ENCODE measurements at places on chromosomes 1 and 21.
A peak's percentile ranks its signal among the peaks of the same experiment; 100 is the strongest.

- H3K4me3 ChIP-seq = peak overlapping the region; percentile 78
- H3K4me1 ChIP-seq = peaks cover 3% of the 10 kb centered on the region
- no peaks in the 10 kb centered on the region for H3K27me3 ChIP-seq
- H3K27ac ChIP-seq = peak overlapping the region; percentile 78
- H3K36me3 ChIP-seq = peaks cover 16% of the 10 kb centered on the region
- peak; percentile 22 for DNase-seq
Measured at GRCh38 chr1:155309423-155310021, 856 bp downstream of the FDPS start.

DNA sequence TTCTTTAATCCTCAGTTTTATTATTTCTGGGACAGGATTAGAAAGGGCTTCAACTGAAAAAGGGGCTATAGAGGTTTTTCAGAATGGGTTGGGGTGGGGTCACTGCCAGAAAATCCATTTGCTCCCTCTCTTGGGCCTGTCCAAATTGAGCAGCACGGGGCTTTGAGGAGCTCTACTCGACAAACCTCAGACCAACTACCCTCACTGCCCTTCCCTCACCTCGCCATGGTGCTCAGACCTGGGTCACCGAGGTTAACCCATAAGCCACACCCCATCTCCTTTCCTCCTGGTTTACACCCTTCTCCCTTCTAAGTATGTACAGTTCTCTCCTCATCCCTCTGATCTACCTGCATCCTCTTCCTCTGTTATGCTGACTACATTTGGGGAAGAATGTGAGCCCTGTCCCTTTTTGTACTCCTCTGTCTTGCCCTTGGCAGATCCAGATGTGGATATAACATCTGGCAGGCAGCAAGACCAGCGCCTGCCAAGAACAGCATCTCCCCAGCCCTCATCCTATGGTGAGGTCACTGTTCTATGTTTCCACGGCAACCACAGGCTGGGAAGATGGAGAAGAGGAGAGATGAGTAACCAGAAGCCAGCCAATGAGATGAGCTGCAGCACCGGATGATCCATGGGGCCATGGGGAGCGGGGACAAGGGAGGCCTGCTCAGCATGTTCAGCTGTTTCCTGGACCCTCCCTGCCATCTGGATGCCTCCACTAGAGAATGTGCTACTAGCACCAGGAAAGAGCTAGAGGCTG lies 3.7 kb upstream of the FABP3 start:
- no peaks in the 10 kb centered on the region for H3K36me3 ChIP-seq
- H3K4me1 ChIP-seq = peaks cover 36% of the 10 kb centered on the region
- DNase-seq = peak; percentile 97
- no peak overlapping the region for H3K4me3 ChIP-seq
- no peak overlapping the region for H3K27ac ChIP-seq

GRCh38 chr1:219081943-219082925 lies 91.4 kb upstream of the LYPLAL1 start:
- no peak for DNase-seq
- no peaks in the 10 kb centered on the region for H3K4me1 ChIP-seq
- H3K27me3 ChIP-seq = no peaks in the 10 kb centered on the region
- H3K4me3 ChIP-seq = no peak overlapping the region
- H3K27ac ChIP-seq = no peak overlapping the region
- no peaks in the 10 kb centered on the region for H3K36me3 ChIP-seq

DNA sequence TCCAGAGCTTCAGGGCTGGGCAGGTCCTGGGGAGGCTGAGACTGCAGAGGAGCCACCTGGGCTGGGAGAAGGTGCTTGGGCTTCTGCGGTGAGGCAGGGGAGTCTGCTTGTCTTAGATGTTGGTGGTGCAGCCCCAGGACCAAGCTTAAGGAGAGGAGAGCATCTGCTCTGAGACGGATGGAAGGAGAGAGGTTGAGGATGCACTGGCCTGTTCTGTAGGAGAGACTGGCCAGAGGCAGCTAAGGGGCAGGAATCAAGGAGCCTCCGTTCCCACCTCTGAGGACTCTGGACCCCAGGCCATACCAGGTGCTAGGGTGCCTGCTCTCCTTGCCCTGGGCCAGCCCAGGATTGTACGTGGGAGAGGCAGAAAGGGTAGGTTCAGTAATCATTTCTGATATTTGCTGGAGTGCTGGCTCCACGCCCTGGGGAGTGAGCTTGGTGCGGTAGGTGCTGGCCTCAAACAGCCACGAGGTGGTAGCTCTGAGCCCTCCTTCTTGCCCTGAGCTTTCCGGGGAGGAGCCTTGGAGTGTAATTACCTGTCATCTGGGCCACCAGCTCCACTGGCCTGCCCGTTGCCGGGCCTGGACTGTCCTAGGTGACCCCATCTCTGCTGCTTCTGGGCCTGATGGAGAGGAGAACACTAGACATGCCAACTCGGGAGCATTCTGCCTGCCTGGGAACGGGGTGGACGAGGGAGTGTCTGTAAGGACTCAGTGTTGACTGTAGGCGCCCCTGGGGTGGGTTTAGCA lies 9.3 kb downstream of the MYBPH start:
- H3K4me1 ChIP-seq = no peaks in the 10 kb centered on the region
- H3K27me3 ChIP-seq = no peaks in the 10 kb centered on the region
- no peak for DNase-seq
- peaks cover 46% of the 10 kb centered on the region for H3K36me3 ChIP-seq
- no peak overlapping the region for H3K4me3 ChIP-seq
- H3K27ac ChIP-seq = no peak overlapping the region

DNA sequence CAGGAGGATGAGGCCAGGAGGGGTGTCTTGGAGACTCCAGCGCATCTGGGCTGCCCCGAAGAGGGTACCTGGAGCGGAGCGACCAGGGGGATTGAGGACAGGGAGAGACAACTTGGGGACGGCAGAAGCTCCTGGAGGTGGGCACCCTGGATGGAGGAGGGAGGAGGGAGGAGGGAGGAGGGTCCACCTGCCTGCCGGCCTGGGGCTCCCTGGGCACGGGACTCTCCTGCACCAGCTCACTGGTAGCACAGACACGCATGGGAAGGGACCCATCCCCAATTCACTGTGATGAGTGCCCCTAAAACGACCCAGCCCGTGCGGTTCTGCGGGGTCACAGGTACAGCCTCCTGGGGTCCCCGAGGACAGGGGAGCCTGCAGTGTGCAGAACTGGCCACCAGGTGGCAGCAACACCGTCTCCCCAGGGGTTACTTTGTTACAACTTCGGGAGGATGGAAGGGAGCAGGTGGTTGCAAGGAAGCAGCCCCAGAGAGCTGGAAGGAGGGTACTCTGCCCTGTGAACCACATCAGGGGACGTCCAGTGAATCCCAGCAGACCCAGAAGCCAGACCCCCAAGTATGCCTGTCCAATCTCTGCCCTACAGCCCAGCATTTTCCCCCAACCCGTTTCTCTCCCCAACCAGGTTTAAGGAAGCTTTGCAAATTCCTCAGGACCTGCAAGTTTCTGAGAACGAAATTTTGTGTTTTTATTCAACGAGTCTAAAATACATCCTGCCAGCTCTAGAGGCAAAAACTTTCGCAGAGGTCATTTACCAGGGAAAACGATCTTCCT lies 482.4 kb downstream of the NPHP4 start:
- peaks cover 20% of the 10 kb centered on the region for H3K27me3 ChIP-seq
- no peak overlapping the region for H3K27ac ChIP-seq
- DNase-seq = peak; percentile 86
- H3K4me3 ChIP-seq = no peak overlapping the region
- no peaks in the 10 kb centered on the region for H3K4me1 ChIP-seq

DNA sequence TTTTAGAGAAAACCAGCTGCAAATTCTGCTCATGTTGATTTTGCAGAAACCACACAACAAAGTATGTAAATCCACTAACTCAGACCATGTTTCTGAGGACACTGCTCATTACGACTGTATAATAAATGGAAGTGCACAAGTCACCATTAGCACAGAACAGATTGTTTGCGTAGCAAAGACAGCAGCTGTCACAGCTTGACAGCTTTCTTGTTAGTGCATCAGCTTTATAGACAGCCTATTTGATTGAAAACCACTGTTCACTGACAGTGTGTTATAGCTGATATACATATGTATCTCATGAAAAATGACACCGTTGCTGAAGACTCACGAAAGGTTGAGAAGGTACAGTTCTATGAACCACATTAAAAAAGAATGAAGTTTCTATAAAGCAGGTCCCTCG lies 560.2 kb upstream of the ZRANB2 start:
- H3K27ac ChIP-seq = no peak overlapping the region
- H3K4me1 ChIP-seq = no peaks in the 10 kb centered on the region
- no peaks in the 10 kb centered on the region for H3K36me3 ChIP-seq
- no peak for DNase-seq

DNA sequence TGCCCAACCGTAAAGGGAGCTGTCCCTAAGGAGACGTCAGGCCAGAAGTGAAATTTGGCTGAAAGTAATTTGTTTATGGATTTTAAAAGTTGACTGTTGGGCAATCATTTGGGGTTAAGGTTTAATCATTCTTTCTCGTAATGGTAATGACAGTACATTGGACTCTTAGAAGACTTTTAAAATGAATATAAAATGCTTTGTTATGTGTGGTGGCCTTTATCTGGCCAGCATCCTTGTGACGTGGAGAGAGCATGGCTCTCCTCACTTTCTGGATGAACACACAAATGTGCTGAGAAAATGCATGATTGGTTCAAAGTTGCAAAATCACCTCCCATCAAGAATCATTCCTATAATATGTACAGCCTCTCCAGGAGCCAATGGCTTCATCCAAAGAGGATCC lies 160.2 kb downstream of the DHRS3 start:
- no peak overlapping the region for H3K4me3 ChIP-seq
- no peaks in the 10 kb centered on the region for H3K27me3 ChIP-seq
- DNase-seq = no peak
- H3K27ac ChIP-seq = no peak overlapping the region
- peaks cover 16% of the 10 kb centered on the region for H3K36me3 ChIP-seq

GRCh38 chr1:47577303-47578025 lies 139.6 kb downstream of the FOXD2 start:
- no peaks in the 10 kb centered on the region for H3K27me3 ChIP-seq
- no peak for DNase-seq
- H3K27ac ChIP-seq = peak overlapping the region; percentile 61

Data from SJCRH30 (cell line).